ENCODE measurements at places on chromosomes 16 and 17. TPM values are rescaled to one million over a fixed set of nuclear protein-coding genes. Genes with fewer than 3 reads are reported as not detected.

DNA sequence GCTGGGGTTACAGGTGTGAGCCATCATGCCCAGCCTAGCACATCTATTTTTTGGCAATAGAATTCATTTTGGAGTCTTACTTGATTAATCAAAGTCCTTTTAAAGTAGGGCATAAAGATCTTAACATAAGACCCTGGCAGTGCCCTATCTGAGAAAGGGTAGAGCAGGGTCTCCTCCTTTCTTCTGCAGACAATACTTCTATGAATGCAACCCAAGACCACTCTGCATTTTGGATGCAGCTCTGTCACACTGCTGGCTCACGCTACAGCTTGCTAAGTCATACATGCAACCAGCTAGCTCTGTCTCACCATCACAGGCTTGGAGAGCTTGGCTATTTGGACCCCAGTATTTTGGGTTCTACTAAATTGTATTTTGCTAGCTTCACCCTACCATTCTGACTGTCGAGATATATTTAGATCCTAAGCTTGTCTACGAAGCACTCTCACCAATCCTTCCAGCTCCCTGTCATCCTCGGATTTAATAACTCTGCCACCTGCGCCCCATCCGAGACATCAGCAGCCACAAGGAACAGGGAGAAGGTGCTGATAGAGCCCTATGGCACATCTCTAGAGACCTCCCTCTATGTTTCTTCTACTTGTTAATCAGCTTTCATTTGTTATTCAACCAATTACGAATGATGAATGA is 45.1 kb downstream of the RBFOX3 start:
- no peak for DNase-seq

GRCh38 chr17:77318491-77319210 is 177.9 kb downstream of the SEC14L1 start:
- DNase-seq: peak; percentile 16

DNA sequence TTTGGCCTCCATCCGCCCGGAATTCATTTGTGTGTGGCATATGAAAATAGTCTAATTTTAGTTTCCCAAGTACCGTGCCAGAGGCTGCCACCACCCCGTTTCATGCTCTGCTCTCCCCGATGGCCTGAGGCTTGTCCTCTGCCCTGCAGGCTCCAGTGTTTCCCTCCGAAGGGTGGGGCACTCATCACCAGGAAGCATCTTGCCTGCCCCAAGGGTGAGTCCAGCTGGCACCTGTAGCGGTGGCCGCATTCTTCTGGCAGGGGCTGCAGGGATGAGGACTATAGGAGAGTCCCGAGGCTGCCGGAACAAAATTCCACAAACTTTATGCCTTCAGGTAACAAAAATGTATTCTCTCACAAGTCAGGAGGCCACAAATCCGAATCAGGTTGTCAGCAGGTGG is 23.1 kb upstream of the CMIP start:
- DNase-seq: no peak

- DNase-seq: peak; percentile 38
Measured at GRCh38 chr16:11202260-11203091, 53.5 kb downstream of the SOCS1 start.

The ATP6V0C gene
- total RNA-seq: 274 TPM

The PMFBP1 gene
- 13.1 TPM for total RNA-seq

Measured in glutamatergic neuron (in vitro differentiated cells).